ENCODE measurements at places on chromosomes 2 and 18. TPM values are rescaled to one million over a fixed set of nuclear protein-coding genes. Genes with fewer than 3 reads are reported as not detected.

- DNase-seq, result no peak
Measured at GRCh38 chr2:147639891-147640290, 204.9 kb upstream of the ACVR2A start.

GRCh38 chr2:167183931-167184330 lies 295.7 kb downstream of the XIRP2 start:
- no peak for DNase-seq

DNA sequence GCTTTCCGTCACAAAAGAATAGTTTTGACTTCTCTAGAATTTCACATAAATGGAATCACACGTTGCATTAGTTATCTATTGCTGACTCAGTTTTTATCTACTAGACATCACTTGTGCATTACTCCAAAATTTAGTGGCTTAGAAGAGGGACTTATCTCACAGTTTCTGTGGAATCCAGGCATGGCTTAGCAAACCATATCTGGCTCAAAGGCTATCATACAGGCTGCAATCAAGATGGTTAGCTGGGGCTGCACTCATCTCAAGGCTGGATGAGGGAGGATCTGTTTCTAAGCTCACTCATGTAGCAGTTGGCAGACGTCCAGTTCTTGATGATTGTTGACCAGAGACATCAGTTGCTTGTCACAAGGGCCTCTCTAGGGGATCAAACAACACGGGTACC lies 6.6 kb upstream of the DSC3 start:
- no peak for DNase-seq

DNA sequence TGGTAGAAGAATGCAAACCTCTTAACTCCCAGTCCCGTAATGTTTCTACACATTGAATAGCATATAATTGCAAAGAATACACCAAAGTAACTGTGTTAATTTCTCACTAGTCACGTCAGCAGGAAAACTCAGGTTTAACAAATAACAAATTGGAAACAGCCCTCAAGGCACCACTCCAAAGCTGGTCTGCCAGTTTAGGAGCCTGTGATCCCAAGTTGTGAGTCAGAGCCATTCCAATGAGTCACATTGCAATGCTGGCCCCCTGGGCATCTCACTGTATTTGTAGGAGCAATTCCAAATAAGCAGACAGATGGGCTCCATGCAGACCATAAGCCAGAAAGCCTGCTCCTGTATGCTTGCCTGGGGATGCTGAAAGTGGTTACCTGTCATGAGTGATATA lies 143.2 kb upstream of the SETBP1 start:
- peak; percentile 96 for DNase-seq

Gene MBD1
- 36.3 TPM for total RNA-seq

DNA sequence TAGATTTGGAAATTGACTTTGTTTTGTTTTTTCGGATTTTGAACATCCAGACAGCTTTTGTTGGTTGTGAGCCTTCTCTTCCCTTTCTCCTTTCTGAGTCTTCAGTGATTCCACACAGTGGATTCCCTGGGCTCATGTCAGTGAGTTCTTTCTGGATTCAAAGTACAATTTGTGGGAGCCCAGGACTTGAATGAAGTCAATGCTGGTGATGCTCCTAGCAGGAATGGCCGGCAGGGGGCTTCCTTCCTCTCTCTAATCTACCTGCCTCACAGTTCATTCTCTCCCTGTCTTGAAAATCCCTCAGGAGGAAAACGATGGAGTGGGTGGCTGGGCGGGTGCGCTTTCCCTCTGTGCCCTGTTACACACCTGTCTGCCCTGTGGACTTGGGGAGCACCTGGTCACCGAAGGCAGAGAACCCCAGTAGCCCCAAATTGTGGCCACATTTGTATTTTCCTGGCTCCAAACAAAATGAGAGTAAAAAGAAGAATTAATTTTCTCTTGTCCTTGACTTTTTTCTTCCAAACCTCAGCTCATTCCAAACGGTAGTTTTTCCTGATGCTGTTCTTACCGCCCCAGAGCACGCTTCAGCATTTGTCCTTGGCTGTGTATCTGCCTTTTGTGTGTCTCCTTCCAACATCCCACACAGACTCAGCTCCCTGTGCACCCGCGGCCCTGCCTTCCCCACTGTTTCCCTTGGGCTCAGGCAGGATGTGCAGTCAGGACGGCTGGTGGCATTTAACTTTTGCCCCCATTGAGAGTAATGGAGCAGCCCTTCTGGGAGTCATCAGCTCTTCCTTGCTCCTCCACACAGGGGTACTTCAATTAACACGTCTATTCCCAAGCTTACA lies 86.6 kb downstream of the MARCO start:
- peak; percentile 37 for DNase-seq

Gene OTOS
- not detected for total RNA-seq

GRCh38 chr2:176138923-176139660 lies 9.6 kb downstream of the HOXD8 start:
- peak; percentile 42 for DNase-seq

Gene ERLEC1
- 103 TPM for total RNA-seq

Gene ICA1L
- 2.6 TPM for total RNA-seq

Gene KIF1A
- total RNA-seq, result not detected

GRCh38 chr2:170823088-170823897 lies 6.6 kb downstream of the GAD1 start:
- no peak for DNase-seq

GRCh38 chr2:160918906-160919503 lies 241.2 kb upstream of the TANK start:
- peak; percentile 77 for DNase-seq

Gene ABCB11
- total RNA-seq, result not detected

Gene ACADL
- total RNA-seq, result not detected

Gene SEPTIN10
- 107 TPM for total RNA-seq

Gene DLX2
- total RNA-seq, result 0.72 TPM

- no peak for DNase-seq
Measured at GRCh38 chr2:161131804-161132203, 28.4 kb upstream of the TANK start.

Gene NEUROD1
- total RNA-seq, result not detected

Gene CCDC85A
- total RNA-seq, result not detected

Gene UPP2
- not detected for total RNA-seq

Gene TEKT4
- total RNA-seq, result not detected

- no peak for DNase-seq
Measured at GRCh38 chr18:44844486-44844885, 163.8 kb downstream of the SETBP1 start.

Gene MC2R
- not detected for total RNA-seq

Gene RSAD2
- 3.6 TPM for total RNA-seq

Gene TRIM54
- 0.10 TPM for total RNA-seq

GRCh38 chr18:2979129-2979528 lies 33.8 kb downstream of the LPIN2 start:
- DNase-seq, result peak; percentile 36

- DNase-seq, result peak; percentile 11
Measured at GRCh38 chr2:30234180-30234971, 3.0 kb downstream of the LBH start.

- DNase-seq, result no peak
Measured at GRCh38 chr2:176865336-176865735, 347.3 kb upstream of the HNRNPA3 start.

GRCh38 chr2:37367310-37367709 lies 22.9 kb downstream of the QPCT start:
- DNase-seq, result no peak

Gene G6PC2
- total RNA-seq, result not detected

Data from RPMI7951 (cell line).